SW 1271 (cell line): ENCODE measurements at places on chromosomes 12 and 14.

DNA sequence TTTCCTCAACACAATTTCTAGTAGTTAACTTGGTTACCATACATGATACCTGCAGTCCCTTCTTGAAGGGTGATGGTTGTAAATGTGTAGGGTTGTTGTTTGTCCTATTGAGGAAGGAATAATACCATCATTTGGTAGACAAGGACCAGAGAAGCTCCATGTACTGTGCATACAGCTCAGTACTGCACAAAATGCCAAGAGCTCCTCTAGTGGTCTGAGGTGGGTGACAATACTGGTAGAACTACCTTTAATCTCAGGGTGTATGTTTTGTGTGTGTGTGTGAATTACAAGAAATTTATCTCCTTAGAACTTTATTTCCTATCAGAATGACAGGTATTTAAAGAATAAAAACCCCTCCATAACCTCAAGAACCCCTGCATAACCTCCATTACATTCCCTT is 575.3 kb downstream of the TMTC2 start:
- no peak for DNase-seq

GRCh38 chr14:63045234-63045611 is at the start of gene KCNH5:
TSS of gene KCNH5 (minus strand) at chr14:63045458. CDS start at chr14:63045186, 272 bp downstream.
- no peak for DNase-seq

DNA sequence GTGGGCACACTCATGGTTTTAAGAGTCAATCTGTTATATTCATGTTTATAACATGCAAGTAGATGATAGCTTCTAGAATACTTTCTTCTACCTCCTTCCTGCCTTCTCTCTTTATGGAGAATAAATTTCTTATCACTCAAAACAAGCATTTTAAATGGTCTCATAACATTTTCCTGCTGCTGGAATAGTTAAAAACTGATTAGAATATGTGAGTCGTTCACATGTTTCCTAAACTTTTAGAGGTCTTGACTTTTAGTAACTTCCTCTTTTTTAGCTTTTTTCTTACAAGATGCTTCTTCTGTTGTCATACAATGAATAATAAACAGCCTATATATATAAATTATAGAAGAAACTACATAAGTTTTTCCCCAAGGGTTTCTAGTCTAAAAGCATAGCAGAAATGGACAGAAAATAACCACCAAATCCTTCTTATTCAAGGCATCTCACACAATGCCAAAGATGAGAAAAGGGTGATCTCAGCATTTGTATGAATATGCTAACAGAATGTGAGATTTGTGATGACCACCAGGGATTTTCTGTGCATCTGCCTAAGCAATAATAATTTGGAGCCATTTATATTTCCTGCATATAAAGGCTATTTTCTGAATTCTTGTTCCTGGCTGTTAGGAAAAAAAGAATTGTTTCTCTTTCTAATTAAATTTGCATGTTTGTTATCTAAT is 127.8 kb downstream of the DAAM1 start:
- no peak for DNase-seq

GRCh38 chr12:42652048-42652447 is 62.5 kb upstream of the PRICKLE1 start:
- no peak for DNase-seq

DNA sequence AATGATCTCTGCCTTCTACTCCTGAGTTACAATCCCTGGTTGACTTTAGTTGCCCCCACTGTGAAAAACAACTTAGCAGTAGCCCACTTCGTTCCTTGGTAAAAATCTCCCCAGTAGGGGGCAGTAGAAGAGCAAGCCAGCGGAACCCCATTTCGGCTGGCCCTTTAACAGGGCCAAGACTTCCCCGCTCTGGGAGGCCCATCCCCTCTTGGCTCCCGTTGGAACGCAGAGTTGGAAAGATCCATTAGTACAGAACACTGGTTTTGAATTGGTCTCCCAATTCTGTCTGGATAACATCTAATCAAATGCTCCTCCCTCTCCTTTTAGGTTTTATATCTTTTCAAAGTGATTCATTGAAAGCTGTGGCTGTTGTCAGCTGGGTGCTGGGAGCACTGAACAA is 1133.3 kb downstream of the BCL11B start:
- DNase-seq: no peak

GRCh38 chr12:113659015-113659414 is 187.3 kb upstream of the LHX5 start:
- no peak for DNase-seq

- no peak for DNase-seq
These were observed 54.7 kb downstream of the PLEKHG3 start for GRCh38 chr14:64758691-64759554.

DNA sequence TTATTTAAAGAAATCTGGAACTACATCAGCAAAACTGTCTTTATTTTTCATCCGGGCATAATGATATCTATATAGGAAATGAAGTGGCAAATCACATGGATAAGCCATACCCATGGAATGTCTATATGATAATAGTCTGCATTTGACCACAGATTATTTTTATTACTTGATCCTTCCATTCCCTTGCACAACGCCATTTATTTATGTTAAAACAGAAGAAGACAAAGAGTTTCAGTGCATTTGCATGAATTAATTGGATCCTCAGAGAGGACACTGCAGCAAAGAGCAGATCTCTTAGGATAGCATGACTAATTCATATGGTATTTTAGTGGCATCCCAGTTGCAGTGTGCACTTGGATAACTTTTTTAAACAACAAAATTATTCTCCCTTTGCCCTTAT is 345.0 kb downstream of the CCDC91 start:
- DNase-seq: no peak
